ENCODE measurements at places on chromosomes 2 and 18. TPM values are rescaled to one million over a fixed set of nuclear protein-coding genes. Genes with fewer than 3 reads are reported as not detected.

DNA sequence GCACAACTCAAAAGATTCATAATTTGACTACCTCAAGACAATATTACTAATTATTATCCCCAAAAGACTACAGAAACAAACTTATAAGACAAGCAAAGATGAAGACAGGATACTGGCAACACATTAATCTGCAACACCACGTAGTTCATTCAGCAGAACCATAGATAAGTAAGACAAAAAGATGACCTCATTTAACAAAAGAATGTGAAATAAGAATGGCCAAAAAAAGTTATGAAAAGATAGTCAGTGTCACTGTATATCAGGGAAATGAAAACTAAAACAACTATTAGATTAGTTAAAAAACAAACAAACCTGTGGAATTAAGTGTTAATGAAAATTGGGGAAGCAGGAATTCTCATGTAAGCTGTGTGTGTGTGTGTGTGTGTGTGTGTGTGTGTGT, 19.4 kb downstream of the PSMD14 start:
- no peak for DNase-seq

GRCh38 chr2:29224693-29225551, 109.7 kb downstream of the CLIP4 start:
- DNase-seq, result peak; percentile 4

DNA sequence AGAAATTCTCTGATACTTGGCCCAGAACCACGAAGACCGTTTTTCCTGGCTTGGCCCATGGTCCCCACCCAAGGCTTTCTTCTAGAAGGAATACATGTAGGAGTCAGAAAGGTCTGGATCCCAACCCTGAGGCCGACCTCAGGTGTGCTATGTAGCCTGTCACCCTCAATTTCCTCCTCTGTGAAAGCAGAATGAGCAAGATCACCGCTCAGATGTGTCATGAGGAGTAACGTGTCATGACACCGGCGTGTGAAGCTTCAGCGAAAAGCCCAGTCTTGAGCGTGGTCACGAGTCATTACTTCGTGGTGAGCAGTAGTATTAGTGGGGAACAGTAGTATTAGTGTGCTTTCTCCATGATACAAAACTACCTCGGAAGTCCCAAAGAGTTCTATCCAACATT, 103.4 kb downstream of the ALPK2 start:
- DNase-seq, result no peak

FOXI3 gene
- 13.5 TPM for total RNA-seq

DNA sequence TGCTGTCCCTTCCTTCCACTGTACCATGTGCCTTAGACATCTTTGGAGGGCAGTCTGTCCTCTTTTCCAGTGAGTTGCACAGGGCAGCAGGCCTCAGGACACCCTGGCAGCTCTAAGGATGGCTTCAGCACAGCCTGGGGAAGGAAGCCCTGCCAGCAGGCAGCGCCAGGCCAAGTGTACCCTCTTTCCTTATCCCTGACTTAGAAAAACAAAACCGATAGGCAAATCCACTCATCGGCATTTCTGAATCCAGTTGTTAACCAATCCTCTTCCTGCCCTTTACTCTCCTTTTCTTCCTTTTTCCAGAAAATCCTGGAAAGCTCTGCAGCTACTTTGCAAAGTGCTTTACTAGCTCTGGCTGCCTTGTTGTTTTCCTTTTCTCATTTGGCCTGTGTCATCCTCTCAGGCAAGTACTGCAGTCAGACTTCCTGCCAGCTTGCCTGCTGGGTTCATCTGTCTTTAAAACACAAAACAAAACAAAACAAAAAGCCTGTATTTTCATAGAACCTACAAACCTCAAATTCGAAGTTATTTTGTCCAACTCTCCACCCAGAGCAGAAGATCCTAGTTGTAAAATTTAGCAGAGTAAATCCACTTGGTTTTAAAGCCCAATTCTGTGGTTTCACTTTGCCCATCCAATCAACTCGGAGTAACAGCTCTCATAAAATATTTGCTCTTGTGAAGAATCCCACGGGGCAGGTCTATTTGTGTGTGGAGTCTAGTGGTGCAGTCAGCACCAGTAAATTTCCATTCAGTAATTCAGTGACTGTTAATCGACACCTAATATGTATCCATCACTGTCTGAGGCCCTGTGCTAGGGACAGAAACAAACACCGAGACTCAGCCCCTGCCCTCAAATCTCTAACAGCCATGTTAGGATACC, 45.2 kb downstream of the PCBP1 start:
- no peak for DNase-seq

GRCh38 chr2:64612575-64613195, 41.0 kb downstream of the SERTAD2 start:
- no peak for DNase-seq

POTEC gene
- total RNA-seq, result not detected

C2orf78 gene
- 0.37 TPM for total RNA-seq

DNA sequence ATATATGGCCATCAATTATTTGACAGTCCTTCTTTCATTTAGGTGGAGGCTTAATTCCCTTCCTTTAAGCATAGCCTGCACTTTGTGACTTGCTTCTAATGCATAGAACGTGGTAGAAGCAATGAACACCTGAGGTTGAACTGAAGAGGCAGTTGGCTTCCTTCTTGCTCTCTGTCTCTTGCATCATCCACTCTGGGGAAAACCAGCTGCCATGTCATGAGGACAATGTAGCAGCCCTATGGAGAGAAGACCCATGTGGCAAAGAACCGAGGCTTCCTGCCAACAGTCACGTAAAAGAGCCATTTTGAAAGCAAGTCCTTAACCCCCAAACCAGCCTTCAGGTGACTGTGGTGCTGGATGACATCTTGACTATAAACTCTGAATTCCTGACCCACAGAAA, 46.8 kb downstream of the ATOH8 start:
- DNase-seq, result no peak

DNA sequence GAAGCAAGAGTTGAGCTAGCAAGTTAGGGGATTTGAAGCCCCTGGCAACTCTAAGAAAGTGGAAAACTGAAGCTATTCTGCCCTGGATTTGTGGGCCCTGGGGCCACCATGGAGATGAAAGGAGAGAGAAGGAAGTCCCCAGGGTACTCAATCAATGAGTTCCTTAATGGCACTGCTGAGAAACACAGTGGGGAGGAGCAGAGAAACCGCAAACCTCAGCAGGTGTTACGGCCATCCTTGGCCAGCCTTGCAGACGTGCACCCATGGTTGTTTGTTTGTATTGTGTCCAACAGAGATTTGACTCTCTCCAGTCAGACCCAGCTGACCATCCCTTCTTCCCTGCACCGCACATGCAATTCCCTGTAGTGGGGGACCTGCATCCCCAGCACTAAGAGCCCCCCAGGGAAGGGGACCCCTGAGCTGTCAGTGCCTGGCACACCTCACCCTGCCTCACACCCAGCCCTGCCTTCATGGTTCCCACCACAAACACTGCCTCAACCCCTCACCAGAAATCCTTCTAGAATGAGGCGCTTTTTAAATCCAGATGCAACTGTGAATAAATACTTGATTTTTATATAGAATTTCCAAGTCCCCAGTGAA, 255.3 kb downstream of the SH3BP4 start:
- no peak for DNase-seq

DNA sequence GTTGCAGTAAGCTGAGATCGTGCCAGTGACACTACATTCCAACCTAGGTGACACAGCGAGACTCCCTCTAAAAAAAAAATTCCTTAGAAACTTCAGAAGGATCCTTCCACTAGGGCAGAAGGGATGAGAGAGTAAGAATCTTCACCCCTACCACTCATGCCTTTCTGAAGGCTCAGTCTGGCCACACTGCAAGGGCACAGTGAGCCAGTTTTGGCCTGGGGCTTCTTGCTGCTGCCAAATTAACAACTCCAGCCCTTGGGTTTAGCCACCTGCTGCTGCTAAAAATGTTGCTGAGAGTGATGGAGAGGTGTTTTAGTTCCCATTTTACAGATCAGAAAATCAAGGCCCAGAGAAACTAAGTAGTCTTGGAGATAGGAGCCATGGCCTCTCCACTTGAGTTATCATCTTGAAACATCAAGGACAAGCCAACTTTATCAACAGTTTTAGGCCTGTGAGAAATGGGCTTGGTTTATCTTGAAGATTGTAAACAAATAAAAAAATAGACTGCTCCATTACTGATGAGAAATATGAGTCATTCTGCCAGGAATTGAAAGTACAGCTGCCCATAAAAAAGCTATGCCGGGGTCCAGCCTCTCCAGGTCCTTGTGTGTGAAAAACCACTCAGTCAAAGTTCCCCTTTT, 31.9 kb upstream of the CASP8 start:
- DNase-seq, result no peak

DNA sequence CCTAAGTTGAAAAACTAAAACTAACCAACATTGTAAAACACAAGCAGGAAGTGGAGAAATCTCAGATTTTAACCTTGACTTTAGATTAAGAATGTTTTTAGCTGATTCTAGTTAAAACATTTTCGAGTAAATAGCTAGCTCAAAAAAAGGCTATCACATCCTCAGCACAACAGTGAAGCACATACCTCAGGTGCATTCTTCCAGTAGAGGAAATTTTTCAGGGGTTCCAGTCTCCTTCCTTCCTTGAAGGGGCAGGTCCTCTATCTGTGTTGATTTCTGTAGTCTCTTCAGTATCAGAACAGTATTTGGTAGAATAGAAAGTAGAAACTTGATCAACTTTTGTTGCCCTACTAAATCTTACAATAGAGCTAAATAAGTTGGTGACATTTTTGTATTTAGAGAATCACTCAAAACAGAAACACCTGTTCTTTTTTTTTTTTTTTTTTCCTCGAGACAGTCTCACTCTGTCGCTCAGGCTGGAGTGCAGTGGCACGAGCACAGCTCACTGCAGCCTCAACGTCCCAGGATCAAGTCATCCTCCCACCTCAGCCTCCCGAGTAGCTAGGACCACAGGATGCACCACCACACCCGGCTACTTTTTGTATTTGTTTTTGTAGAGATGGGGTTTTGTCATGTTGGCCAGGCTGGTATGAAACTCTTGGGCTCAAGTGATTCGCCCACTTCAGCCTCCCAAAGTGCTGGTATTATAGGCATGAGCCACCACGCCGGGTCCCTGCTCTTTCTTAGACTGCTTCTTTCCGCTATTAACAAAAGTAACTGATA, 6.9 kb upstream of the GPR155 start:
- no peak for DNase-seq

DNA sequence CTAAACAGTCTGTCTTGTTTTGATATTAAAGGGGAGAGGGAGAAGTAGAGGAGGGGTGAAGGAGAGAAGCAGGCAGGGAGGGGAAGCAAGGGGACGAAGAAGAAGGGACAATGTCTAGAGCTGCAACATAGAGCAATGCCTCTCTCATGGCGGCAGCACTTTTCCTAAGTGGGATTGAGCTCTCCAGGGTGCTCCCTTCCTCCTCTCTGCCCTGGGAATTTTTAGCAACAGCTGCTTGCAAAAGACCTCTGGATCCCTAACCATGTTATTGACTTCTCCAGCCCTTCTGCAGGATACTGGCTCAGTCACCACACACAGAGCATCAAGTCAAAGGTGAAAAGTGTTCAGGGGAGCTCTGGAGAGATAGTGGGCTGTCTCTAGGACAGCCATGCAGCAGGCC, 734.9 kb downstream of the EPHA4 start:
- no peak for DNase-seq

ANKRD30B gene
- not detected for total RNA-seq

DNA sequence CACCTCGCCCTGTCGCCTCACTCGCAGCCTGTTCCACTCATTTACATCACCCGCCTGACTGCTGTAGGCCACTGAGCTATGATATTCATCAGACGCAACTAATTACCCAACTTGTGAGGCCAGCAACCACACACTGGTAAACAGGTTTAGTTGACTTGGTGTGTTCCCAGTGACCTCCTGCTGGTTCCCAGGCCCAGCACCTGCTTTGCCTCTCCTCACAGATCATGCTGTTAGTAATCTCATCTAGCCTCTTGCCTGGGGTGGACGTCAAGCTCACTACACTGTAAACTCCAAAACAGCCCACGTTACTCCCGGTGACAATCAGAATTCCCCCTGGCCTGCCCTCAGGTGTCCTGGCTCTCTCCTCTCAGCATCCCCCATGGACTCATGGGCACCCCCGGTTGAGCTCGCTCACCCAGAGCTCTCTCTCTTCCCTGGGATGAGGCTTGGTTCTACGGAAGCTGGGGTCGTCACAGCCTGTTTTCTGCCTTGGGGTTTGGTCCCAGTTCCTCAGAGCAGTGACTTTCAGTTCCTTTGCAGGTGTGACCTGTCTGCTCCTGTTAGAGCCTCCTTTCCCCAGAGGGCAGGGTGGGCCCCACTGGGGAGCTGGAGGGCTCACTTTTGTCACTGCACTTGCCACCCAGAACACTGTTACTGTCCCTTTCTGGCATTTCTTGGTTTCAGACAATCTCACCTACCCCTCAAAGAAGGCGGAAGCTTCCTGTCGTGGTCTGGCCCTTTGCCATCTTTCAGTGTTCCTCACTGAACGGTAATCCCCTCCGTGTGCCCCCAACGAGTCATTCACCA, 40.3 kb downstream of the INPP5D start:
- no peak for DNase-seq

GRCh38 chr2:685421-685820, 8.2 kb upstream of the TMEM18 start:
- DNase-seq, result no peak

CCDC141 gene
- total RNA-seq, result 8.5 TPM

DNA sequence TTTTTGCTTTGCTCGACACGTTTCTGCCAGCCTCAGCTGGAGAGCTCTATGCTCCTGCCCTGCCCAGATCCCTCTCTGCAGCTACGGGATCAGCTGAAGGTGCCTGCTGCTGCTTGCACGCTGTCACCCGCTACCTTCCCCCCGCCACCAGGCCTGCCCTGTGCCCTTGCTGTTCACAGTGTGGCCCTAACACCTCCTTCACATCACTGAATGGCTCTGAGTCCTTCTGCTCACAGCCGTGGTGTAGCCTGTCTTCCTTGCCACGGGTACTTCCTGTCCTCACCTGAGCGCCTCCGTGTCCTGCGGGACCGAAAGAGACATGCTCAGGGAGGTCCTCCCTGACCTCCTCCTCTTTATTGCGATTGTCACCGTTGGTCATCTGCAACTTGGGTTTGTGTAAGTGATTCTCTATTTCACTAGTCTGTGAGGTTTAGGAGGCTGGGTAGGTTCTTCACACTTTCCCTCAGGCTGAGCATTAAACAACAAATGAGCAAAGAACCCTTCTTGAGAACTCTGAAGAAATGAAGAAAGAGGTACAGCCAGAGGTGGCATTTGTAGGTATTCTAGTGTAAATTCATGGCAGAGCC, 127.5 kb downstream of the NCK2 start:
- no peak for DNase-seq

DNA sequence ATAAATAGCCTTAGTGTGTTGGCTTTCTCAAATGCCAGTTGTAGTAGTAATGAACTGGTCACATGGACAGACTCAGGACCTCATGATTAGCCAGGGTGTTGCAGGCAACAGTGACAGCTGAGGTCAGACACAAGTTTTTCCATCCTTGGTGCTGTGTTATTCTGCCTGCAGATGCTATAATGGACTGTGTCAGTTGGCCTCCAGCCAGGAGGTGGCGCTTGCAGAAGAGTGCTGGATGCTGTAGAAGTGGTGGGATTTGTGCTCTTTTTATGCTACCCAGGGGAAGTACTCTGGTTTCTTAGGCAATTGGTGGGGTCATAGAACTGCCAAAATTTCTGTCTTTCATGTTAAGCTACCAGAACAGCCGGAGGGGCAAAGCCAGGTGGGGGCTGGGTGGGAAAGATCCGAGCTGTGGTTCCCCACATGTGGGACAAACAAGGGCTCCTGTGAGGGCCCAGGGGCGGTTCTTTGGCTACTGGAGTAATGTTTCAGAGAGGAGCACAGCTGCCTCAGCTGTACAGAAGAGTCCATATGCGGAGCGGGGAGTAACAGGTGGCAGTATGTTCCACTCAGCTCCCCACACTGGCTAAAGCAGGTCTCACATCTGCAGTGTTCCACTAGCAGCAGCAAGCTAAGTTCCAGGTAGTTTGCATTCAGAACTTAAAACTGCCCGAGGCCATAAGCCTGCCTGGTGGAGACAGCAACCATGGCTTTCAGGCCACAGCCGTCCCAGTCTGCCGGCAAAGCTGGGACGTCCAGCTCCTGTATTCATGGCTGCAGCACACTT, 104.4 kb downstream of the GULP1 start:
- DNase-seq, result peak; percentile 32

Measured in WTC11 (cell line).